ENCODE measurements at places on chromosomes 11 and 22.

DNA sequence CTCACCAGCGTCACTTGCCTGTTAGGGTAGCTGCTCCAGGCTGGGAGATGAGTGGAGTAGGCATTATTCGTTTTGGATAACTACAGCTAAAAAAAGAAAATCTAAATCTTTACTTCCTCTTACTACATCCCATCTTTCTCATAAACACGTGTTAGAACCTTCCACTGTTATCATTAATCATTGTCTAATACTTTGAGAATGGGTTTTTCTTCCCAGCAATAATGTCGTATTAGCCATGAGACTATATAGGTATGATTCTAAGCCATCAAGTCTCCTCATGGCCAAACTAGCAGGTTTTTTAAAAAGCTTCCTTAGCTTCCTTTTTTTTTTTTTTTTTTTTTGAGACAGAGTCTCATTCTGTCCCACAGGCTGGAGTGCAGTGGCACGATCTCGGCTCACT is 3.9 kb upstream of the TEF start:
- DNase-seq: no peak

DNA sequence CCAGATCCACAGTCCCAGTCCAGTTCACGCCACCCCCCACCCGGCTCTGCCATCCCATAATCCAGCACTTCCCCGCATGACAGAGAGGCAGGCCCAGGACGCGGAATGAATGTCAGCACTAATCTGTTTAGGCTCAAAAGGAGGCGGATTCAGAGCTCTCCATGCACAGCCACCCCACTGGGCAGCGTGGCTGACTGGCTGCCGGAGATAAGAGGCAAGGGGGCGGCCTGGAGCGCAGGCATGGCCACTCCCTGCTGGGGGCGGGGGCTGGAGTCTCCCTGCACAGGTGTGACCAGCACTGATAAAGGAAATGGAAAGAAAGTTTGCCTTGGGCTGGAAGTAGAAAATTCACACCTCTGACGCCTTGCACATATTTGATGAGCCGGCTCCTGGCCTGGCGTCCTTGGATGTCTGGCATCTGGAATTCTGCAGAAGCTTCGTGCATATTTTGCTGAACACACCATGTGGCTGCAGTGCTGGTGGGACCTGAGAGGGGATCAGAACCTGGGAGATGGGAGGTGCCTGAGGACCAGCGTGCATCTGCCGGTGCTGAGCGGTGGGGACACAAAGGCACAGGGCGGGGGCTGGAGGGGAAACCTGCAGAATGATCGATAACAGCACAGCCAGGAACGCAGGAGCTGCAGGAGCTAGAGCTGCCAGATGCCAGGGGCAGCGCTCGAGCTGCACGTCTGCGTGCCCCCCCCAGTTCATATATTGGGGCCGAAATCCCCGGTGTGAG is 344.4 kb downstream of the CTTN start:
- peak; percentile 60 for DNase-seq

GRCh38 chr11:61919705-61920631 is 2.6 kb upstream of the RAB3IL1 start:
- DNase-seq: no peak

GRCh38 chr11:9838961-9839360 is 175.1 kb downstream of the SWAP70 start:
- no peak for DNase-seq

DNA sequence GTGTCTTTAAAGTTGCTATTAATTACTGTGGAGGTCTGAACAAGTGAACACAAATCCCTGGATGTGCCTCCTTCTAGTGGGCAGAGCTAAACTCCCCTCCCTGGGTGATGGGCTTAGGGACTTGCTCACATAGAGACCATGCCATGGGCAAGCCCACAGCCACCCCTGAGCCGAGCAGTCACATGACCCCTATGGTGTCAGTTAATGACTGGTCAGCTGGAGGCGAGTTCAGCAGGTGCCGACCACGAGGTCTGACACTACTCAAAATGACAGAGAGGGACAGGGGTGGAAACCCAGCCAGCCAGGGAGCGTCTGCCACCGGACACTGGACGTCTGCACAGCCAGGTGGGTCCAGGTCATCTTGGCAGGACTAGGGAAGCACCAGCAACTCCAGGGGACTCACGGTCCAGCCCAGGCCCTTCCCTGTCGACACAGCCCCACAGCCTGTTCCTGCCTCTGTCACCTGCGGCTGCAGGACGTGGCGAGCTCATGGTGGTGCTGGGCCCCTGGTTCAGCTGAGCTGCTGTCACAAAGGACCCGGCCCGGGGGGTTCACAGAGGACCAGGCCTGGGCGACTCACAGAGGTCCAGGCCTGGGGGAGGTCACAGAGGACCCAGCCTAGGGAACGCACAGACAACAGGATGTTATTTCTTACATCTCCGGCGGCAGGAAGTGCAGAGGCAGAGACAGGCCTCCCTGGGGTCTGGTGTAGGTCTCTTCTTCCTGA is 135.0 kb downstream of the BRD1 start:
- DNase-seq: no peak

DNA sequence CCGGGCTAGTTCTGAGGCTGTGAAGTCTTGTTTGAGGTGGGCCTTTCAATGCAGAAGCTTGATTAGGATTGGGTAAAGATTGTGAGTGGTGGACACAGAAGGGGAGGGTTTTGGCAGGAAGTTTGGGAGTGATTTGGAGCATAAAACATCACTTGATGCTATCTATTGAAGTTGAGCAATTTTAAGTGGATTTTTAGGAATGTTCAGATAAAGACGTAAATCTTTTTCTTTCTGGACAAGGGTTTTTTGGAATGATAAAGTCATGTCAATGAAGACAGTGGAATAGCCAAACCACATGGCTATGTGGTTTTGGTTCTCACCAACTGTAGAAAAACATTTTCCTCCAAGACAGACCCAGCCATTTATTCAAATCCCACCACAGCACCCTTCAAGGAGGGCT is 111.2 kb upstream of the SNX19 start:
- DNase-seq: no peak

- DNase-seq: no peak
These were observed 52.8 kb downstream of the BCR start for GRCh38 chr22:23233084-23233531.

DNA sequence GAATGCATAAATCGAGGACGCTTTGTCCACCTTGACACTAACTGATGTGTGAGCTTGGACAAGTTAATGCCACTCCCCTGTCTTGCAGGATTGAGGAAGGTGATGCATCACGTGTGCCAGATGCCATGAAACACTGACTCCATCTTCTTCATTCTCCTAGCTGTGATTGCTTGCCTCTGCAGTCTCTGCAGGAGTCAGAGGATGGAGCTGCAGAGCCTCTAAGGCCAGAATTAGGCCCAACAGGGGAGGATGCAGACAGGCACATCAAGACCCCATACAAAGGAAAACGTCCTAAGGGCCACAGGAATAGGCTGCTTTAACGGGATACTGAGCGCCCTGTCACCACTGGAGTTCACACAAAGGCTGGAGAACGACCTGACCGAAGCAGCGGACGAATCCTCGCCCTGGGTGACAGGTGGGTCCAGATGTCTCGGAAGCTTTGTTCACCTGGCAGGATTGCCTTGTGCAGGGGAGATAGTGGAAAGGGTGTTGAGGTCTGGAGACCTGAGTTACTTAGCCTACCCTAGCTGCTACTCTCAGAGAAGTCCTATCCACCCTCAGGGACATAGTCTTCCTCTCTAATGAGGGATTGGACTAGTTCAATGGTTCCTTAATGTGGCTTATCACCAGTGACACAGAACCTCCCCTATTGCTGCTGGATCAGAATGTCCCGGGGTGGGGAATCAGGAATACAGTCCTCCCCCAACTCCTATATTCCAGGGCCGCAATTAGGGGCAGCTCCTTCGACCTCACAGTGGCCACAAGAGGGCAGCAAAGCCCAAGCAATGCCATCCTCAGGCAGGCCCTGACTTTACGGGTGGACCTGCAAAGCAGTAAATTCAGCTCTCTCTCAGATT is 32.4 kb downstream of the DBX1 start:
- DNase-seq: peak; percentile 78

DNA sequence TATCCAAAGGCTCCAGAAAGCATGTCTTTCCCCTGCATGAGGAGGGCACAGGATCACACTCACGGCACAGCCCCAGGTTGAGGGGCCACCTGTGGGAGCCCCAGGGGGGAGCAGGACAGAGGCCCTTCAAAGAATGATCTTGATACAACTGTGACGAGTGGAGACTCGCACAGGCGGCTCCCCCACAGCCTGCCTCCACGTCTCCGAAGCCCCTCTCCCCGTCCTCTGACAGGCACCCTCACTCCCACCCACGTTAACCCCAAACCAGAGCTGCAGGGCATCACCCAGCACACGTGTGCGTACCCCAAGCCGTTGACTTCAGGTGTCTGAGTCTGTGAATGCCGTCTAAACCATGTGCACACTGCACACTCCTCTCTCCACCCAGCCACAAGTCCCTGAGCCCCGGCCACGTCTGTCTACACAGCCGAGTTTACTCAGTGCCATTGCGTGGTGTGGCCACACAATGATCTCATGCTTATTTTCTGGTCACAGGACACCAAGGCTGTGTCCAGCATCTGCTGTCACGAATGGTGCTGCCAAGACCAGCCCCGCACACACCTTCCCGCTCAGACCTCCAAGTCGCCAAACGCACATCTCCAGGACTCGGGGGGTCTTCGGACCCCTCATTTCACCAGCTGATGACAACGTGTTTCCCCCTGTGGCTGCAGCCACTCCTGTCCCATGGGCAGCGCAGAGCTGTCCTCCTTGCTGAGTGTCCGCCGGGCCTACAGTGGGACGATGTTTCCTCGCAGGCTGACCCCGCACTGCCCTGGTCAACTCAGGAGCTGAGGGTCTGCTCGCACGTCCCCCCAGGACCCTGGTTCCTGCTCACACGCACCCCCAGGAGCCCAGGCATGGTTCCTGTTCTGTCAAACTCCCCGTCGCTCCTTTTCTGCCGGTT is 251.2 kb downstream of the BRD1 start:
- no peak for DNase-seq

DNA sequence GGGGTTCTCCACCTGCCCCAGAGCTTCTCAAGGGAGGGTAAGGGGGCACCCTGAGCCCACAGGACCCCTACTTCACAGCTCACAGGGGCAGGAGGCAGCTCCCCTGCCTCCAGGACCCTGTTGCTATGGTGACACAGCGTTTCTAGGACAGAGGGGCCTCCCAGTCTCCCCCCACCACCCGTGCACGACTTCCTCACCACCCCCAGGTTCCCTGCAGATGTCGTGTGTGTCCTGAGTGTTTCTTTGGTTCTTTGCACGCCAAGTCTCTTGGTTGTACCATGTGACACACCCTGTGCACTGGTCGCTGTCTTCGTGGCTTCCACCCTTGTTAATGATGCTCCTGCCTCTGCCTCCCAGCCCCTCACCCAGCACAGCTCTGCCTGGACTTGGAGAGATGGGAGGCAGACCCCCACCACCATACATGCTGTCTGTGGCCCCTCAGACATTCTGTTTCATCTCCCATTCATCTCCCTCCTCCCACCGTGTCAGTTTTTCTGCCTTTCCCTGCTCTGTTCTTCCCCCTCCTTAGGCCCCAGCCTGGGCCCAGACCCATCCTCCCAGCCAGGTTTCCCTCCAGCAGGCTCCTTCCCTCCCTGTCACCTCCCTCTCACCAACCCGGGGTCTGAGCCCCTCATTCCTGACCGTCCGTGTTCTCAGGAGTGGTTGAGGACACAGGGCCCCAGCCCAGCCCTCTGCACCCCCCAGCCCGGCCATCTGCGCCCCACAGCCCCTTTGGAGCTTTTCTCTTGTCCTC is 24.5 kb upstream of the RAB1B start:
- DNase-seq: no peak

DNA sequence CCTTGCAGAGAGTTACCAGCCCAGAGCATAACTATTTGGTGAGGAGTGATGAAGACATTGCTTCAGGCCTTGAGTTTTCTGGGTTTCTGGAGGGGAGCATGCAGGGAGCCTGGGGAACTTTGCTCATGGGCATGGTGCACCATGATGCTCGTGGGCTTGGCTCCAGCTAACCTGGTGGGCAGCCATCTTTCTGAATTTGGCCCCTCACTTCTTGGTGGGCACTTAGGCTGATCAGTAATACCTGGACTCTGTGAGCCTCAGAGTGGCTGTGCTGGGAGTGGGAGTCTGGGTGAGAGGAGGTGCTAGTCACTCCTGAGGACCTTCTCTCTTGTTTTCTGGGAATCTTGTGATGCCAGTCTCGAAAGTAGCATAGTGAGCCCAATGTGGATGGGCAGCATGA is 30.6 kb downstream of the AMPD3 start:
- no peak for DNase-seq
